Large intestine (tissue), 12 donors: ENCODE measurements at places on chromosomes 5 and 9. TPM values are rescaled to one million over a fixed set of nuclear protein-coding genes. Genes with fewer than 3 reads are reported as not detected.

The CNTFR gene
- polyA plus RNA-seq: 15.9 TPM

GRCh38 chr5:60458666-60459065 lies 241.3 kb downstream of the DEPDC1B start:
- DNase-seq: no peak

The KCTD16 gene
- polyA plus RNA-seq: 2.6 TPM

DNA sequence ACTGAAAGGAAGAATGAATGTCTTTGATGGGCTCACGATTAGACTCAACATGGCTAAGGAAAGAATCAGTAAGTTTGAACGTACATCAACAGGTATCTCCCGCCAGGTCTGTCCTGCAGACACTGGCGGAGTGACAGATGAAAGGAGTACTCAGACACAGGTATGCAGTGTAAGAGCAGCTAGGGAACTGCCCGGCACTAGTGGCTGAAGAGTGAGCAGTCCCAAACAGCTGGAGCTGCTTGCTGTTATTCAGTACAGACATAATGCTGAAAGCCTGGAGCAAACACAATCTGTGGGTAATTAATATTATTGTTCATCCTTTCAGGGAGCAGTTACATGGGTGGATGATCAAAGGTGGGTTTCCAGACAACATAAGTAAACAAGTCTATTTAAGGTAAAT lies 835.5 kb downstream of the TLE4 start:
- DNase-seq: no peak

DNA sequence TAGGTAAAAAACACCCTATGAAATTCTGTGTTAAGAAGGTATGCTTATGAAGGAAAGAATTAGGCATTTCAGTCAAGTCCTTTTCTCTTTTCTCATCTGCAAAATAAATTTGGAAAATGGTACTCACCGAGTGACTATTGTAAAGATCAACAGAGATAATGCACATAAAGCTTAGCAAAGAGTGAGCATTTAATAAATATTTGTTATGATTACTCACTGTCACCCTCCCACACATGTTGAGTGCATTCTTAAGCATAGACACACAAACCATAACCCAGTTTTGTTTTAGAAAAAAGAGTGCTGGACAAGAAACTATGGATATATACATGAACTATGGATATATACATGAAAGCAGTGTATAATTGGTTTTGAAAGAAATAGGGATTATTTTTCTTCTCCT lies 54.7 kb upstream of the PRLR start:
- no peak for DNase-seq

DNA sequence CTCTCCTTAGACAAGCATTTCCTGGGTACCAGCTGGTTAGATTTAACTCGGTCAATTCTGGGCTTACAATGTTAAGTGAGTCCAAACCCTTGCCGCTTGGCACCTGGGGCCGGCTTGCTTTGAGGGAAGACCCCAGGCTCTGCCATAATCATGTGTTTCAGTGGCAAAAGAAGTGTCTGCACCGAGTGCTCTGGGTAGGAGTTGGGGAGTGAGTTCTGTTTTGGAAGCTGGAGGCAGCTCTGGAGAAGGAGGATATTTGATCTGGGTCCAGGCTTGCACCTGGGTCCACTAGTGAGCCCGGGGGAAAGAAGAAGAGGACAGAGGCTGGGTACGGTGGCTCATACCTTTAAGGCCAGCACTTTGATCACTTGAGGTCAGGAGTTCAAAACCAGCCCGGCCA lies 8.4 kb upstream of the OLFM1 start:
- no peak for DNase-seq

- peak; percentile 92 for DNase-seq
Measured at GRCh38 chr9:136847826-136848392, 1.3 kb upstream of the PHPT1 start.

The ADGRD2 gene
- not detected for polyA plus RNA-seq
